Activated CD4-positive, alpha-beta T cell treated with anti-CD3 and anti-CD28 coated beads, Interleukin-2, amount 50 U/mL, for 24 hours (primary cell): ENCODE measurements at places on chromosomes 5 and 9.

- DNase-seq: no peak
These were observed 80.2 kb downstream of the PLAC8L1 start for GRCh38 chr5:146025114-146025680.

GRCh38 chr5:97071101-97071500, 71.3 kb downstream of the LIX1 start:
- DNase-seq: no peak

GRCh38 chr9:88399966-88400365, 11.7 kb downstream of the SPIN1 start:
- no peak for DNase-seq

GRCh38 chr5:159211729-159212174, 2.4 kb upstream of the RNF145 start:
- no peak for DNase-seq

DNA sequence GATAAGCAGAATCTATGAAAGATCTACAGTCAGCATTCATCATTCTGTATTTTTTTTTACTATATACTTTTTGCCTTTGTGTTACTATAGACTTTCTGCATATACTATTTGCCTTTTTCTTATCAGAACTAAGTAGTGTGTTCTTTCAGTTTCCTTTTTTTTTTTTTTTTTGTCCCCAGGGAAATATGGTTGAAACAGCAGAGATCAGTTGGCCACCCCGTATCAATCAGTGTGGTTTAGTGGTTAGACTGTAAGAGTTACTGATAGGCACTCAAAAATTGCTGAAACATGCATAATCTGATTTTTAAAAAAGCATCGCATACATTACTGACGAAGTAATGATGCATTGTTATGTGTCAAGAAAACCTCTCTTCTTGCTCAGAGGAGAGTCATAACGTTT, 990.8 kb upstream of the EDIL3 start:
- DNase-seq: no peak

DNA sequence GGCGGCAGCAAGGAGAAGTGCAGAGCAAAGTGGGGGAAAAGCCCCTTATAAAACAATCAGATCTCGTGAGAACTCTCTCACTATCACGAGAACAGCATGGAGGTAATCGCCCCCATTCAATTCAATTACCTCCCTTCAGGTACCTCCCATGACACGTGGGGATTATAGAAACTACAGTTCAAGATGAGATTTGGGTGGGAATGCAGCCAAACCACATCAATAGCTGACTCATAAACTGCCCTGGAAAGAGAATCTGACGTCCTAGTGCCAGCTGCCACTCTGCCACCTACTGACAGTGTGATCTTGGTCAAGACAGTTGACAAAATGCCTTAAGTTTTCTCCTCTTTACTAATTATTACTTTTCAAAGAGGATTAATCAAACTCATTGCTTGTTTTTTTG, 128.3 kb downstream of the GPBP1 start:
- peak; percentile 29 for DNase-seq

DNA sequence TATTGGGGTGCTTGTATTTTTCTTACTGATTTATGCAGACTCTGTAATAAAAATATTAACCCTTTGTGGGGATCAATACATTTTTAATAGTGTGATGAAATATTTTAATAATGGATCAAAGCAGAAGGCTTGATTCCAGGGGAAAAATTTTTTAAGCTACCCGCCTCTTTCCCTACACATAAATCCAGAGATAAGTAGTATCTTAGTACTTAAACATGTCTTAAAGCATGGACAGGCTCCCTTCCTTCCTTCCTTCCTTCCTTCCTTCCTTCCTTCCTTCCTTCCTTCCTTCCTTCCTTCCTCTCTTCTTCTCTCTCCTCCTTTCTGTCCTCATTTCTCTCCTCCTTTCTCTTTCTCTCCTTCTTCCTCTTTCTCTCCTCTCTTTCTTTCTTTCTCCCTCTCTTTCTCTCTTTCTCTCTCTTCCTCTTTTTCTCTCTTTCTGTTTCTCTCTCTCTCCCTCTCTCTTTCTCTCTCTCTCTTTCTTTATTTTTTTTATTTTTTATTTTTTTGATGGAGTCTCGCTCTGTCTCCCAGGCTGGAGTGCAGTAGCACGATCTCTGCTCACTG, 78.0 kb upstream of the SPRY4 start:
- DNase-seq: no peak

DNA sequence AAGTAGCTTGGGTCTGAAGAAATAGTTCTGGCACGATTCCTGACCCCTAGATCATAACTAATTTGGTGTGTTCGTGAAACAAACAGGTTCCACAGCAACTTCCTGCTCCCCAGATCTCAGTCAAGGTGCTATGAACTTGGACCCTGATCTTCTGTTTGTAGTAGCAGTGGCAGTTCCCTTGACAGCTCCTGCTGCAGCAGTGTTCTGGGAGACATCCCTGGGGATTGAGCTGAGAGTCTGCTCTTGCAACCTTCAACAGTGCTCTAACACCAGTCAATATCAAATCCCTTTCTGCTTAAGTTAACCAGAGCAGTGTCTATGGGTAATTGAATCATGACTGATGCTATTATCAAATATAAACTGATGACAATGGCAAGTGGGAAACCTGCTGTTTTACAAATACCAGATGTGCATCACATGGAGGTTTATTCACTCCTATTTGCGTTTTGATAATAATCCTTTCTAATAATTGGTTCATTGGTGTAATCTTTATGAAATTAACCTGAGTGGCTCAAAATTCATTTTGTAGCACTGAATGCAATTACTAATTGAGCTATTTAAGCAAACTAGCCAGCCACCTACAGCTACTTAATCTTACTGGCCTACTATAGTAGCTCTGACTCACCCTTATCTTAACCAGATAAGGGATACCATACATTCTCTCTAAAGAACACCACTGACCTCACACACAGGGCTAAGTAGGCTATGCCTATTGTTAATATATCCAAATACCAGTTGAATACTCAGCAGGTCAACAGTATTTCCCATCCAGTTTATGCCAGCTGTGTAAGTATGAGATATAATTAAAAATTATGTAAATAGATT, 21.9 kb downstream of the KDM4C start:
- no peak for DNase-seq

GRCh38 chr9:69671879-69672595, at the start of gene APBA1:
Gene APBA1, minus strand, starts transcription at chr9:69672371.
- peak; percentile 12 for DNase-seq

DNA sequence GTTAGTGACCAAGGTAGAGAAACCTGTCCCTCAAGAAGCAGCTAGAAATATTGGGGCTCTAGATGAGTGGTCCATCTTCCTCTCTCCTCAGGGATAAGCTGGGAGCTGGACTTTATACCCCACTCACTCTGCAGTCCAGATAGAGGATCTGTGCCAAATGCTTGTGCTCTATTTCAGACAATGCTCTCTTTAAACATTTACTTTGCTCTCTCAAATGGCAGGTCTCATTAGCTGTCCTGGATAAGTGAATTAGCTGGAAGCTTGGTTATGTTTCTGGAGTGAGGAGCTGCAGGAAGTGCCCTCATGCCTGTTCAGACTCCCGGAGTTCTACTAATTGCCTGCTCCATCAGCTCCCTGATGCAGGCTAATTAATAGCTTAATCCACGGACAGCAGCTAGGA, 151.1 kb upstream of the CCDC152 start:
- no peak for DNase-seq

GRCh38 chr5:75457691-75458090, 53.7 kb downstream of the CERT1 start:
- DNase-seq: no peak

- no peak for DNase-seq
These were observed 13.3 kb downstream of the ZNF474 start for GRCh38 chr5:122142480-122143164.

GRCh38 chr5:153802050-153802821, 236.5 kb downstream of the FAM114A2 start:
- DNase-seq: no peak

GRCh38 chr5:1543398-1544293, 19.9 kb upstream of the LPCAT1 start:
- no peak for DNase-seq

GRCh38 chr9:27540502-27540901, 10.9 kb upstream of the MOB3B start:
- DNase-seq: no peak

GRCh38 chr5:173434270-173434669, 106.1 kb upstream of the STC2 start:
- DNase-seq: no peak

GRCh38 chr9:134278286-134278685, 48.0 kb upstream of the RXRA start:
- no peak for DNase-seq

DNA sequence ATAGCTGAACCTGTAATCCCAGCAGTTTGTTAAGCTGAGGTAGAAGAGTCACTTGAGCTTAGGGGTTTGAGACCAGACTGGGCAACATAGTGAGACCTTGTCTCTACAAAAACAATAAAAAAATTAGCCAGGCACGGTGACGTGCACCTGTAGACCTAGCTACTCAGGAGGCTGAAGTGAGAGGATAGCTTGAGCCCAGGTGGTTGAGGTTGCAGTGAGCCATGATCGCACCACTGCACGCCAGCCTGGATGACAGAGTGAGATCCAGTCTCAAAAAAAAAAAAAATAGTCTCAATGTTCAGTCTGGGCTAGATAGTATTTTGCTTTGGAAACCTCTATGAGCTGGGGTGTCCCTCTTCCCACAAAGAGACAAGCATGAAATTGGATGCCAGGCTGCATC, 51.9 kb upstream of the IQGAP2 start:
- DNase-seq: no peak

DNA sequence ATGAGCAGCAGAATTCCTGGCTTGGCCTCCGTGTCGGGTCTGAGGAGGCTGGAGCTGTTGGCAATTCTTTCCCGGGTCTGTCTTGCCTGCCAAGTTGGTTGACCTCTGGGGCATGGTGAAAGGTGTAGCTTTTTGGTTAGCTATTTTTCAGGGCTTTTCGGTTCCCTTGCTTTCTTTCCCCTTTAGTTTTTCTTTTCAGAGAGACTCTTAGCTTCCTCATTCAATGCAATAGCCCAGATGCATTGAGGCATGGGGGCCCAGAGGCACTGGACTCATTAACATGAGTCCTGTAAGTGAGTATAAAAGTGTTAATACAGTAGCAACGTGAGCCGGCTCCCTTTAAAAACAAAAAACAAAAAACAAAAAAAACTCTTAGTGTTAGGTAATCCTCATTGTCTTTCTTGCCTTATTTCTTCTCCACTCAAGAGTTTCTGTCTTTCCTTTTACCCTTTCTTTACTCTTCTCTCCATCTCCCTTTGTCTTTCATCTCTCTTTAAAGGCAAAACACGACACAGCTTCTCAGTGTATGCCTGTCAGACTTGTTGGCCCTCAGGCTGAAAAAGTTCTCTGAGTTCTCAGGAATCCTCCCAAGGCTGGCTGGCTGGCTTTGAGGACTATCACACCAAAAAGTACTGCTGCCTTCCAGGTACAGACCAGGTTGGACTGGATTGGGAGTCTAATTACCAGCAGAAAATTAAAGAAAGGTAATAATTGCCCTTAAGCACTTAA, 289.9 kb upstream of the TUT7 start:
- no peak for DNase-seq

DNA sequence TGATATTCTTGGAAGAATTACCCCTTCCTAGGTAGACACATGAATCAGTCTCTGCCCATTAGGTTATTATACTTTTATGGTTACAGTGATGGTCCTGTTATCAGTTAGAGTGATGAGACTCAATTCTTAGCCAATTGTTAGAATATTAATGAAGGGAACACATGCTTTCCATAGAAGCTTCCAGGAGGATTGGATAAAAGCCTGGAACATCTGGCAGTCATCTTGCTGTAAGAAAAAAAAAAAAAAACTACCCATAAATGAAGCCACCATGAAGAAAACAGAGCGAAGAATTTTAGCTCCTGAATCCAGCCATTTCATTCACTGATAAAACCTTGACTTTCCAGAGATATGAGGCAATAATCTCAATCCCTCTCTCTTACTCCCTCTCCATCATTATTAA, 262.5 kb upstream of the GRIN3A start:
- no peak for DNase-seq

GRCh38 chr9:101235105-101235866, 149.5 kb downstream of the BAAT start:
- no peak for DNase-seq

GRCh38 chr5:72951671-72952468, 4.0 kb upstream of the FCHO2 start:
- no peak for DNase-seq

- no peak for DNase-seq
These were observed 202.6 kb downstream of the NR3C1 start for GRCh38 chr5:143200781-143201398.

- no peak for DNase-seq
These were observed 6.3 kb downstream of the RAPGEF1 start for GRCh38 chr9:131733541-131734061.

GRCh38 chr9:99178912-99179872, 42.5 kb downstream of the ALG2 start:
- DNase-seq: no peak

DNA sequence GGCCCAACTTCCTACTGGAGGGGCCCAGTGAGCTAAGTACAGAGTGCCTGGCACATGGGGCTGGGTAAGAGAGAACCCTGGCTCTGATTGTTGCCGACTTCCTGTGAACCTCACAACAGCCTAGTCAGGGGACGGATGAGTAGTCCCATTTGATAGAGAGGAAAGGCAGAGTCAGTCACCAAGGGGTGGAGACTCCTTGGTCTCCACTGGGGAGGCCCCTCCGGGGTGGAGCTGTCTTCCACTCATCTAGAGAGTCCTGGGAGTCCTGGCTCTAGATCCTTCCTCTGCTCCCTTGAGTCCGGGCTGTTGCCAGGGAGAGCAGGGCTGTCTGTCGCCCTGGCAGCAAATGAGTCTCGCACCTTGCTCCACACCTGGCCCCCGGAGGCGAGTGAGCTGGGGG, 8.0 kb downstream of the GRK6 start:
- DNase-seq: peak; percentile 70

DNA sequence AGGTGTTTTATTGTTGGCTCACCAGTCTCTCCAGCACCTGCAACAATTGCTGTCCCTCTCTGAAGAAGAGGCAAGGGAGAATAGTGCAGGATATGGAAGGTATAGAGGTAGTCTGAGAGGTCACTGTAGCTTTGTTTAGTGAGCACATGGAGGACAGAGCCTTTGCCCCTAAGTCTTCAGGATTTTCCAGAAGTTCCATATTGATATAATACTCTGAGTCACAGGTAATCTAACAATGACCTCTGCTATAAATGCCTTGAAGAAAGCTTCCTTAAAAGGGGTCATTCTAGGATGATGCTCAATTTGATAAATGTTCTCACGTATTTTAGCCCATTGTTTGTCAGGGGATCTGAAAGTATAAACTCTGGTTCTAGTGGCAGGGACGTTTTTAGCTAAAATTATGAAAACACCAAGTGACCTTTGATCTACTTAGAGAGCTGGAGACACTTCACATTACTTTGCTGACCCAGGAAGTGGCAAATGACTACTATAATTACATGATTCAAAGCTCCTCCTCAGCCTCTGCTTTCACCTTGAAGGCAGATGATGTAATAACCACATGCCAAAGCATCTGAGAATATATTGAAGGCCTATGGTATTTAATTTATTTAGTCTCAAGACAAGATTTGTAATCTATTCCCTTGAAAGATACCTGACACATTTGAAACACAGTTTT, 366.9 kb upstream of the NUDT12 start:
- DNase-seq: no peak

GRCh38 chr5:71960195-71960594, 147.1 kb upstream of the MAP1B start:
- DNase-seq: no peak

- DNase-seq: peak; percentile 36
These were observed 754 bp downstream of the VDAC1 start for GRCh38 chr5:134003817-134004625.
